H7 (cell line): ENCODE measurements at places on chromosomes 5 and 9. TPM values are rescaled to one million over a fixed set of nuclear protein-coding genes. Genes with fewer than 3 reads are reported as not detected.

SLC36A2 gene
- not detected in 2 replicates for total RNA-seq

ANKRD18A gene
- 0.35 and 1.2 TPM in 2 replicates for total RNA-seq

MRPL50 gene
- total RNA-seq = 23.0 and 23.3 TPM in 2 replicates

SLC6A18 gene
- total RNA-seq = not detected in 2 replicates

SPINK6 gene
- not detected in 2 replicates for total RNA-seq

FIBCD1 gene
- total RNA-seq = 6.1 and 6.2 TPM in 2 replicates

GPR21 gene
- 0.48 TPM in 1 of 2 replicates, not detected in the other for total RNA-seq

FGF18 gene
- 1.9 TPM in 2 replicates for total RNA-seq

TAF11L10 gene
- total RNA-seq = not detected in 2 replicates

DNA sequence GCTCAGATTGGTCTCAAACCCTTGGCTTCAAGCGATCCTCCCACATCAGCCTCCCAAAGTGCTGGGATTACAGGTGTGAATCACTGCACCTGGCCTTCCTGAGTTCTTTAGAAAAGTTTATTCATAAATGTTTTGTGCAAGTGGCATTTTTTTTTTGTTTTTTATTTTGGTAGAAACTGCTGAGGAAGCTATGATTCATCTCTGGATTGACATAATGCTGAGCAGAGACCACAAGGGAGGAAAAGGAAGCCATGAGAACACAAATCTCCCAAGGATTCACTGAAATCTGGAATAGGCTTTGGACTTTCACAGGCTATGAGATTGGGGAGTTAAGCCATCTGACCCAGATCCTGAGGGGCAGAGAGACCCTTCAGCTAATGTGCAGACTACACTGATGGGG lies 3.4 kb upstream of the SLC46A2 start:
- no peak for DNase-seq

DNA sequence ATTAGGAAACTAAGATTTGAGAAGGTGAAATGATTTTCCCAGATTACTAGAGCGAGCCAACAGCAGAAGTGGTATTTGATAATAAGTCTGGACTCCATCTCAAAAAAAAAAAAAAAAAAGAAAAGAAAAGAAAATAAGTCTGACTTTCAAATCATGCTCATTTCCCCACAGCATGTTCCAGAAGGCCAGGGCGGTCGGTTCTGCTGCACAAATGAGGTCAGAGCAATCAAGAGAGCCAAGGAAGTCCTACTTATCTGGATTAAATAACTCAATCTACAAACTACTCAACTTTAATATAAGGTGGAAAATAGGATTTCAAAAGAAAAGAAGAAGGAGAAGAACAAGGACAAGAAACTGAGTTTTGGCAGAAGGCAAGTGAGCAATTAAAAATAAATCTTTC lies 130.4 kb upstream of the RASA1 start:
- no peak for DNase-seq

- DNase-seq = no peak
Measured at GRCh38 chr5:96317945-96318344, 115.1 kb downstream of the PCSK1 start.

GRCh38 chr5:17388717-17389116 lies 109.3 kb upstream of the TAF11L2 start:
- no peak for DNase-seq

DNA sequence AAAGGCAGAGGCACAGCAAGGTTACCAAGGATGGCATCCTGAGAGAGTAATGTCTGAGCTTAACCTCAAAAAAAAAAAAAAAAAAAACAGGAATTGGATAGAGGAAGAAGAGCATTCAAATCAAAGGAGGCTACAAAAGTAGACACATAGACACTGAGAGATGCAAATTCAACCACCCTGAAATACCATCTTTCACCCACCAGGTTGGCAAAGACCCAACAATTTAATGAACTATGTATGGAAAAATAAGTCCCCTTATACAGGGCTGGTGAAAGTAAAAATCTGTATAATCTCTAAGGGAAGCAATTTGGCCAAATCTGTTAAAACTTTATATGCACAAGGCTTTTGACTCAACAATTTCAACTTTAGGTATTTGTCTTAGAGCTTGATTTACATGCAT lies 4.9 kb downstream of the NADK2 start:
- no peak for DNase-seq

- no peak for DNase-seq
Measured at GRCh38 chr5:96279801-96280542, 153.1 kb downstream of the PCSK1 start.

DNA sequence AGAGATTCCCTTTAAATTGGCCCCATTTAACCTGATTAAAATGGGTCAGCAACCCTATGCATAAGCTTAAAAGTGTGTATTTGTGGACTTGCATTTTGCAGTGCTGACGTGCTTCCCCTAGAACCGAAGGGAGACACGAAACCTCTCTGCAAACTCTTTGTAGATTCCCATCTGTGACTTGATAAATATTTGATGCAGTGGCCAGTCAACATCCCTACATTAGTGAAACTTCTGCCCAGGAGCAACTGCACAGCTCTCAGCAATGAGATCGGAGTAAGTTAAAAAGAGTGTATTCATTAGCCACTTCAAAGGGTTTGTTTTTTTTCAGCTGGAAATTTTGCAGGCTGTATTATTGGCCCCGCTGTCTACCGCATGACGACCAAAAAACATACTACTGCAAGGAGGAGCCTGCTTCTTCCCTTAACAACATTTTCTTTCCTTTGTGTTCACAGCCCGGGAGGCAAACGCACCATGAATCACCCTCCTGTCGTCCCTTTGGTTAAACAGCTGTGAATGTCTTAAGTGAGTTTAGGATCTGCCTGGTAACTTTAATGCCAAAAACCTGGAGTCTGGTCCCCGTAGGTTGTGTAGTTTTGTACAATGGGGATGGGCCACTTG lies 38.0 kb upstream of the TCERG1 start:
- DNase-seq = no peak

- no peak for DNase-seq
Measured at GRCh38 chr5:161078793-161079192, 226.8 kb upstream of the ATP10B start.

DNA sequence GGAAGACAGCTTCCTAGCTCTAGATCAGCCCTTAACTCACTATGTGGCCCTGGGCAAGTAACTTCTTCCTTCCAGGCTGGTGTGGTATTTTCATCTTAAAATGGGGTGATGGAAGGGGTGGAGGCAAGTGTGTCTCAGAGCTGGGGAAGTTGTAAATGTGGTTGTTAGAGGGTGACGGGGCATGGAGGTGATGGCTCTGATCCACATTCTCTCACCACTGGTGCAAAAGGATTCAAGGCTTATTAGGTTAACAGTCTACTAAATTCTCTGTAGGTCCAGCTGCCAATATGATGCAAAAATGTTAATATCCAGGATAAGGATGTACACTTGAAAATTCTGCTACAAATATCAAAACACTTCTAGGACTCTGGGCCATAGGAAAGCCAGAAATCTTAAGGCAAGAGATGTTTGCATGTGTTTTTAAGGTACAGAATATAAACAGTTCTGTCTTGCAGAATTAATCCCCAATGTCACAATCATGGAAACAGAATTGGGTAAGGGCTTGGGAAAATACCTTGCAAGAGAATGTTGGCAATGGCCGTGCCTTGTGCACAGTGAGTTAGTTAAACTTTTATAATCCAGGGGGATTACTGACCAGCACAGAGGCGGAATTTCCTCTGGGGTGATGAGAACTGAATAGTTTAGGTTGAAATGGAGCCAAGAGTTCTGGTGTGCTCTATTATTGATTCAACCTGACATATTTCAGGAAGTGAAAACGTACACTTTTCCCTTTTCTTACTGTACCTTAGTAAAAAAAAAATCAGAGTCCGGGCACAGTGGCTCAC lies 19.8 kb downstream of the TNFSF15 start:
- no peak for DNase-seq

DNA sequence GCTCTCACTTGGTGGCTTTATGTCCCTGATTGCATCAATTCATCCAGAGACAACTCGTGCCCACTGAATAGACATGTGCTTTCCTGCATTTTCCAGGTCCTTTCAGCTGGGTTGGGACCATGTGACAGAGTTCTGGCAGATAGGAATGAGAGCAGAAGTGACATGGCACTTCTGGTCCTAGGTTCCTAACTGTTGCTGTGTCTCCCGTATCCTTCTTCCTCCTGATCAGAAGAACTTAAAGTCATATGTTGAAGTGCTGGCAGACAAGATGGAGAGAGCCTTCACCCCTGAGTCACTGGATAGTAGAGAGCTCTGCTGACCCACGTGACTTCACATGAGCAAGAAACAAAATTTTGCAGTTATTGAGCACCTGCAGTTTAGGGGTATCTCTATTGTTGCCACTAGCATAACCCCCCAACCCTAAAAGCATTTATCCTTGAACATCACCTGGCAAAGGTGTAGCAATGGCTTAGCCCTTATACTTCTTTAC lies 80.0 kb downstream of the NREP start:
- DNase-seq = no peak

- peak; percentile 84 for DNase-seq
Measured at GRCh38 chr9:127589955-127590370, 22.1 kb upstream of the STXBP1 start.

- no peak for DNase-seq
Measured at GRCh38 chr5:100424017-100424416, 111.2 kb upstream of the FAM174A start.

- DNase-seq = peak; percentile 43
Measured at GRCh38 chr9:91089405-91090129, 272.2 kb downstream of the AUH start.

DNA sequence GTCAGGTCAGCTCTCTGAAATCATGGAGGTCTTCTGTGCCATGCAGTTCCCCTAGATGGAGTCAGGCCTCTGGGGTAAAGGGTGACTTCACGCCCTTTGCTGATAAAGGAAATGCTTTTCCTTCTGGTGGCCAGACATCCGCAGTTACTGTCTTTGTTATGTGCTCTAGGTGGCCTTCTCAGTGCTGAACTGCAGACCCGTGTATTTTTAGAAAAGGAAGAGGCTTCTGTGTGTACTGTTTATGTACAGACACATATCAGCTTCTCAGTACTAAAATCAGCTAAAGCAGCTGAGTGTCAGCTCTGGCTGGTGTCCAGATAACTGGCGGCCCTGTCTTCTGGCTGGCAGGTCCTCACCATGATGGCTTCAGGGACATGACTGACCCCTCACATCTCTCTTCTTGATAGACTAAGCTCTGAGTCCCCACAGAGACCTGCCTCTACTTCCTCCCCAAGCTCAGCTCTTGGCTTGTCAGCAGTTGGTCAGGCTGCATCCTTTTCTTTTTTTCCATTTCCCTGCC lies 75.3 kb downstream of the ARHGAP26 start:
- no peak for DNase-seq

GRCh38 chr5:43699910-43700309 lies 96.9 kb downstream of the NNT start:
- no peak for DNase-seq
